ENCODE measurements at places on chromosomes 6 and 20.

- no peak for DNase-seq
Observed at GRCh38 chr6:44275749-44276648, 5.7 kb downstream of the TMEM151B start.

- DNase-seq = no peak
Observed at GRCh38 chr20:20241976-20242375, 125.9 kb upstream of the INSM1 start.

DNA sequence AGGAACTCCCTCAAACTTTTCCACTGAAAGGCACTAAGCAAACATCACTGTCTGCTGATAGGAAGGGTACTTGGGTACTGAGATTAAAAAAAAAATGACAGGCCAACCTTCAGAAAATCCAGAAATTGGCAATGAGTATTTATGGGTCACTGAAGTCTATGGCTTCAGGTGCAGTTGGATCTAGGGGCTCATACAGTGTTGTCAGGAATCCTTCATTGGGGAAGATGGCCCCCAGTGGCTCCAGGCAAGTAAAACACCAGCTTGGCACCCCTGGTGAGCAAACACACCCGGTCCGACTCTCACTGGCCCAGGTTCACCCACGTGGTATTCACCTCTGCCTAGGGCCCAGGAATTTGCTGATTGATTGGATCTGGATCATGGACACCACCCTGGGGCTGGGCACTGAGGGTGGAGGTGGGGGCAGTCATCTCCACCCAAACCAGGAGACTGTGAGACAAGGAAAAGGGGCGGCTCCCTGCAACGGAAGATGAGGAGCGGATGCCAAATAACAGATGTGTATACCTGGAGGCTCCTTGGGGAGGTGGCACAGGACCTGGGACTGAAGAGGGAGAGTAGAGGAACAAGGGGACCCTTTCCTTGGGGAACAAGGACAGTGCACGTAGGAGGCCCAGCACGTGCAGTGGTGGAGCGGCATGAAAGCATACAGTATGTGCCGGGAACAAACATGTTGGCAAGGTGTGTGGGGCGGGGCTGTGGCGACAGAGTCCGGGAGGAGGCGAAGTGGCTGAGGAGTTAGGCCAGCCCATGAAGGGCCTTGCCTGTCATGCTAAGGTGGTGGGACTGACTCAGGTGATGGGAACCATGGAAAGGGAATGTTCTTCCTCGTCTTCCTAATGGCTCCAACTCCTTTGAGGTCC is 4.7 kb downstream of the SLC2A10 start:
- no peak for DNase-seq

GRCh38 chr6:55652429-55652828 is 73.4 kb upstream of the HMGCLL1 start:
- no peak for DNase-seq

GRCh38 chr6:126481319-126481718 is 141.4 kb downstream of the CENPW start:
- DNase-seq = no peak

GRCh38 chr6:4814212-4814611 is 38.0 kb downstream of the CDYL start:
- DNase-seq = no peak

GRCh38 chr6:144893680-144894151 is 608.6 kb downstream of the UTRN start:
- no peak for DNase-seq

DNA sequence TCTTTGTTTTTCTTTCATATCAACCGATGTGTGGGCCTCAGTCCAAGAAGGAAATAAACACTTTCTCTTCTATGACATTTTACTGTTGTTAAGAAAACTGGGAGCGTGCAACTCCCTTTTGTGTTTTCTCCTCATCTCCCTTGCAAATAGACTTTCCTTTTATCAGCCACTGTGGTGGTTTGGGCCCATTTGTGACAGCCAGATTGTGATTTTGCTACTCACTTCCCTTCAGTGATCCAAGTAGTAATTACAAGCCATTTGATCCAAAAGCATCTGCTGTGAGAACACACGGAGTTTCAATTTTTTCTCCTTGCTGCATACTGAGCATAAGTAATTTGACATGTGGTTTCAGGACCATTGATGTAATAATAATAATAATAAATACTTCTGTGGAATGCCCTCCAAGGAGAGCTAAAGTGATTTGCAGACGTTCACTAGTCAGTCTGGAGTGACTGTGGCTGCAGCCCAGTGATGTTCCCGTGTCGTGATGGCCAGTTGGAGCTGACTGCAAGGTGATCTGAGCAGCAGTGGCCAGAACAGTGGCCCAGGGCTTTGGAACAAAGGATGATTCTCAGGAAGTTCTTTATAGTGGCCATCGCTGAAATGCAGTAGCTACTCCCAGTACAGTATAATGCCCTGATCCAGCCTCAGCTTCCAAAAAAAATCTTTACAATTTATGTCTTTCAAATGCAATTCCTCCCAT is 91.9 kb upstream of the CLDN20 start:
- no peak for DNase-seq

- no peak for DNase-seq
Observed at GRCh38 chr6:133193396-133193795, 47.8 kb upstream of the EYA4 start.

- DNase-seq = no peak
Observed at GRCh38 chr6:71468841-71469700, 180.5 kb downstream of the OGFRL1 start.

Measured in GM12878 (cell line).